Right renal cortex interstitium (tissue), 3 donors: ENCODE measurements at places on chromosomes 3 and 15. TPM values are rescaled to one million over a fixed set of nuclear protein-coding genes. Genes with fewer than 3 reads are reported as not detected.

DNA sequence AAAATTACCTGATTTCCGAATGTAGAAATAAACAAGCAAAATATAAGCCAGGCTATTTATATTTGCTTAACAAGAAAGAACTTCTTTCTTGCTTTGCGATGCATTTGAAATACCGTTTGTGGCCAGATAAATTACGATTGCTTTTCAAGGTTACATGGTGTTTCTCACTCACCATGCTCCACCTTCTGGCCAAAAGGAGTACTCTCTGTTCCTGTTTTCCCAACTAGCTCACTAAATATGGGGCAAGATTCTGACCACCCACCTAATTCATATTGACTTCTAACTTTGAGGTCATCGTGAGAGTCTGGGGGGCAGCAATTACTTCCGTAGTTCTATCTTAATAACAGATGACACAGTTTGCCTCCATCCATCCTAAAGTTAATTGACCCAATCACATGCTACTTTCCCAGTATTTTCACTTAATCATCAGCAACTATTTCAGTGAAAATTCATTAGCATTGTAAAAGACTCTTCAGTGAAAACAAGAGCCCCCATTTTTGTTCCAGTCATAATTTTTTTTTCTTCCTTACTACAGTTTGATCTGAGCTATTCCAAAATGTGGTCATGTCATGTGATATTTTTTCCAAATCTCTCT is 25.9 kb downstream of the ACP3 start:
- DNase-seq = peak; percentile 47

- no peak for DNase-seq
These were observed 429.8 kb upstream of the TPM1 start for GRCh38 chr15:62612771-62613170.

SMAD6 gene
- 23.0 TPM for polyA plus RNA-seq

GRCh38 chr3:27568393-27568792 is 84.2 kb upstream of the SLC4A7 start:
- no peak for DNase-seq

GOLGA8S gene
- polyA plus RNA-seq = 0.90 TPM

DNA sequence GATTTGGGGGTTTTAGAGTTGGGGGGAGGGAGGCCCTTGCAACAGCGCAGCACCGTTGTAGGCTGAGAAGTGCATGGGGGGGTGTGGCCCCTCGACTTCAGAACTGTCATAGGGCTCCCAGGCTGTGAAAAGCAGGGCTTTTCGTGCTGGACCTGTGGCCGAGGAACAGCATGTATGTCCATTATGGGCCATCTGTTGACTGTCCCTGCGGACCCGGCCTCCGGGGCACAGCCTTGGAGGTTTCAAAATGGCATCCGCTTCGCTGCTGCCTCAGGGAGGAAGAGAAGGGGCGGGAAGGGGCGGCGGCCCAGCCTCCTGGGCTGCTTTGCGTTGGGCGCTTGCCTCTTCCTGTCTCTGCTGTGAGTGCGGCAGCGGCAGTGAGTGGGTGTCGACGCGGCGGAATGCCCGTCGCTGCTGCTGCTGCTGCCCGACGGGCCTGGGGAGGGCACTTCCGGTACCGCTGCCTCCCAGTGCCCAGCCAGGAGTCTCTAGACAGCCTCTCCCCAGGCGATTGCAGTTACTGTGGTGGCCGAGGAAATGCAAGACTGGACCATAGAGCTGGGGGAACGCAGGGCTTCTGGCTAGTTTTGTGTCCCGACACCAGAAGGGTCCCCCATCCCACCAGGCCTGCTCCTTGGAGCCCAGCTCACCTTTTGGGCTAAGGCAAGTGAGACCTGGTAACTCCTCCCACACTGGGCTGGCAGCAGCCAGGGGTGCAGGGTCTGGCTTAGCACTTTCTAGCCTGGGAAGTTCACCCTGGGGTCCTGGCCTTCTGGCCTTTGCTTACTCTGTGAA is 1.9 kb downstream of the GNAI2 start:
- DNase-seq = no peak

GRCh38 chr3:18712713-18713576 is 287.8 kb upstream of the SATB1 start:
- no peak for DNase-seq

ITPKA gene
- 0.68 TPM for polyA plus RNA-seq

DNA sequence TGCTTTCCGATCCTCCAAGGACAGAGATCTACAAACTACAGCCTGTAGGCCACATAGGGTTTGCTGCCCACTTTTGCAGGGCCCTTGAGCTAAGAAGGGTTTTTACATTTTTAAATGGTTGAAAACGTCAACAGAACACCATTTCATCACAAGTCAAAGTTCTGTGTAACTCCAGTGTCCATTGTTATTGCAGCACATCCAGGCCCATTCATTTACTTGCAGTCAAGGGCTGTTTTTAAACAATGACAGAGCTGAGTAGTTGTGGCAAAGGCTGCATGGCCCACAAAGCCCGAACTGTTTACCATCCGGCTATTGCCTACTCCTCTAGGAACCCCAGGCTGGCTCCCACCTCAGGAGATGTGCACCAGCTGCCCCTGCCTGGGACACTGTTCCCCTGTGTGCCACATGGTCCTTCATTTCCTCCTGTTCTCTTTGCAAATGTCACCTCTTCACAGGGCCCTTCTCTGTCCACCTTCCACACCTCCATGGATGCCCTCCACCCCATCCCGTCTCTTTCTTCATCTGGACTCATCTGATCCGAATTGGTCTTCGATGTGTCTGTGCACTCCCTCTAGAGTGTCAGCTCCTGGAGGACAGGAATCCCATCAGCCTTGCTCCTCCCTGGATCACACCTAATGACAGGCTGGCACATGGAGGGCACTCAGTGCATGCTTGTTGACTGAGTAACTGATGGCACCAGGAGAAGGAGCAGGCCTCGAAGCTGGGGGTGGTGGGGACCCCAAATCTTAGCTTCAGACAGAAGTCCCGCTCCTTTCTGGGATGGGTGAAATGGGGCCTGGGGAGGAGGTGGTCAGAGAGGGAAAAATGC is 69.5 kb upstream of the IQSEC1 start:
- DNase-seq = no peak

ACSBG1 gene
- polyA plus RNA-seq = 1.1 TPM

GRCh38 chr15:58135511-58136174 is 2.5 kb upstream of the AQP9 start:
- no peak for DNase-seq
